ENCODE measurements at places on chromosomes 13 and 19.
A peak's percentile ranks its signal among the peaks of the same experiment; 100 is the strongest.

- DNase-seq, result no peak
Observed at GRCh38 chr19:18541992-18542940, 1.1 kb downstream of the FKBP8 start.

GRCh38 chr19:18259893-18260292, 14.4 kb downstream of the IQCN start:
- no peak for DNase-seq

GRCh38 chr19:29263305-29264135, 50.6 kb upstream of the UQCRFS1 start:
- peak; percentile 36 for DNase-seq

DNA sequence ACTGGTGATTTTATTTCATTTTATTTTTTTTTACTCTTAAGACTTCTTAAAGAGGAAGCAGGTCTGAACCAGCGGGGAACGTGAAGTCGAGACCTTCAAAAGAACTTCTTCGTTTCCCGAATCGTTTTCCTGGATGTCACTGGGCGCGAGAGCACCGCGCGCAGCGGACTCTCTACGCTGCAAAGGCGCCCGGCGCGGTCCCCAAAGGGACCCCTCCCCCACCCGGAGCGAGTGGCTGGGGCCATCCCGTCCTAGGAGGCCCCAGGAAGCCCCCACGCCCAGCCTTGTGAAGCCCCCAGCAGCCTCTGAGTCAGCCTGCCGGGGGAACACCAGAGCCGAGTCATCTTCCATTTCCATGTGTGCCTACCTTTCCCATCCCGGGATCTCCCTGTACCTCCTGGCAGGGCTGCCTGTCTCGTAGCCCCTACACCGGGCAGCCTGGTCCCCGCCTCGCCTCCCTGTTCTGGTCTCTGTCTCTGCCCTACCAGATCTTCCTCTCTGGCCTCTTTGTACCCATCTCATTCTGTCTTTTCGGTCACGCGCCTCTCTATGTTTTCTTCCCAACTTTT, 608 bp downstream of the CD70 start:
- no peak for DNase-seq

DNA sequence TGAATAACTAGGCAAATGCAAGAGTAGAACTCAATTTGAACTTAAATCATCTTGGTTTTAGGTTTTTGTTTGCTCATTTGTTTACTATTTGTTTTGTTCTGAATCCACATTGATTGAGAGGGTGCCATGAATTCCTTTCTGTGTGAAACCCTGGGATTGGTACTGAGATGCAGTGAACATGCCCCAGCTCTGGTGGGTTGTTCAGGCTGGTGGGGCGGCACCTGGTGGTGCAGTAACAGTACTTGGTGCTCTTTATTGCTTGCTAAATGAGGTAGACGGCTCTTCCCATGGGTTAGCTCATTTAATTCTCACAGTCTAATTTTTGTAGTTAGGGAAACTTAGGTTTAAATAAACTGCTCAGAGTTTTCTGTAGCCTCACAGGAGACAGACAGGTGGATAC, 48.4 kb downstream of the WASF3 start:
- DNase-seq, result no peak

GRCh38 chr19:10419646-10420443, 493 bp upstream of the PDE4A start:
- peak; percentile 72 for DNase-seq

GRCh38 chr13:112117258-112117954, 50.5 kb downstream of the SOX1 start:
- DNase-seq, result no peak

DNA sequence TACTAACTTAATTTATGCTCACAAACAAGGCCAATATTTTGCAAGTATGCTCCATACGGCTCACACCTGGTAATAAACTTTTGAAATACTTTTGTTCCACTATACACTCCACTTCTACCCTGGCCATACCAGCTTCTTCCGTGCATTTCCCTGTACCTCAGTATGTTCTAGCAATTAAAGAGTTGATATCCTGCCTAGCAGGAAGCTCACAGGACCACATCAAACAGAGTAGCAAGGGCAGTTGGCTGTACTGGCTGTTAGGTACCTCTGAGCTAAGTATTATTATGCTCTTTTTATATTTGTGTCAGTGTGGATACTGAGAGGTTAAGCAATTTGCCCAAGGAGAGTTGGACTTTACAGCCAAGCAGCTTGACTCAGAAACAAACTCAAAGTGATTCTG, 257.7 kb downstream of the SLITRK6 start:
- no peak for DNase-seq

GRCh38 chr19:33667141-33667650, 45.4 kb downstream of the CHST8 start:
- DNase-seq, result no peak

- no peak for DNase-seq
Observed at GRCh38 chr19:36574741-36575140, 1.6 kb upstream of the ZNF529 start.

DNA sequence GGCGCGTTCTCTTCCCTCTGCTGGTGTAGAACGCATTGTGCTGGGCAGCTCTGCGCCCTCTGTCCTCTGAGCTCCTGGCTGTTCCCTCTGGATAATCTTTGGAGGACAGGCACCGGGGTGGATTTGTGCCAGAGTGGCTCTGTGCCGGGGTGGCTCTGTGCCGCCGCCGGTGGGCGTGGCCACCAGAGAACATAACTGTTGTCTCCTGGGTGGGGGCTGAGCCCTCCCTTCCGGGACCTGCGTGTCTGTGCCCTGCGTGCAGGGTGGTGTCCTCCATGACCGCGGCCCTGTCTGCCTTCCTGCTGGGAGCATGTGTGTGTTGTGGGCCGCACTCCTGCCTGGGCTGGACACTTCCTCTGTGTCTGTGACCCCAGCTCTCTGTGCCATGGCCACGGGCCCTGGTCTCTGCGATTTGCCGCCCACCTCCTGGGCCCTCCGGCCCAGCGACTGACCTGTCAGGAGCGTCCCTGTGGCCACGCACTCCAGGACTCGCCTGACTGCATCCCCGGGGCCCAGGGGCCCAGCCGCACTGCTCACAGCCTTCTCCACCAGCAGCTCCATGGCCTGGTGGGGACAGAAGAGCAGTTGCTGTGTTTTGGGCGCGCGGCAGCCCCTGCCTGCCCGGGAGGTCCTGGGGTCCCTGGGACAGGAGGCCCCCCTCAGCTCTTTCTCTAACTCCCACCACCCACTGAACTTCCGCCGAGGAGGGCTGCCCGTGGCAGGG, 22.4 kb upstream of the MATK start:
- no peak for DNase-seq

Measured in ACHN (cell line).